ENCODE measurements at places on chromosomes 13 and 19. TPM values are rescaled to one million over a fixed set of nuclear protein-coding genes. Genes with fewer than 3 reads are reported as not detected.

DNA sequence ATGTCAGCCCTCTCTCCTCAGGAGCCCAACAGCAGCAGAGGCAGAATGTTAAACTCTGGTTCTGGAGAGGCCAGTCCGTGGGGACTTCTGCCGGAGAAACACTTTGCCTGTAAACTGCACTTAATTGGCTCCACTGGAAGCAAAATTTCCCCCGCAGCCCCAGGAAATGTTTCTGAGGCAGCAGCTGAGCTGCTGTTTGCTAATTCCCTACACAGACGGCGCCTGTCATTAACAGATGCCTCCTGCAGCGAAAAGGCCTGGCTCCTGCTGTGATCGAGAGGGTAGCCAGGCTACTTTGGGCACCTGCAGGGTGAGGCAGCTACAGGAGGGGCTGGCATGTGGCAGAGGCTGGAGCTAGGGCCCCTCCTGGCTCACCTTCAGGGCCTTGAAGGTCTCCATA, 5.2 kb upstream of the TM6SF2 start:
- H3K27me3 ChIP-seq: no peaks in the 10 kb centered on the region
- no peak overlapping the region for H3K4me3 ChIP-seq
- H3K36me3 ChIP-seq: peaks cover 63% of the 10 kb centered on the region

- H3K27ac ChIP-seq: no peak overlapping the region
- H3K4me1 ChIP-seq: no peaks in the 10 kb centered on the region
- DNase-seq: no peak
- no peak overlapping the region for H3K4me3 ChIP-seq
Observed at GRCh38 chr13:110261166-110262081, 45.5 kb downstream of the COL4A1 start.

GRCh38 chr13:30976025-30976424, 43.6 kb downstream of the TEX26 start:
- no peaks in the 10 kb centered on the region for H3K4me1 ChIP-seq
- no peak for DNase-seq
- H3K36me3 ChIP-seq: no peaks in the 10 kb centered on the region
- H3K27ac ChIP-seq: no peak overlapping the region

DNA sequence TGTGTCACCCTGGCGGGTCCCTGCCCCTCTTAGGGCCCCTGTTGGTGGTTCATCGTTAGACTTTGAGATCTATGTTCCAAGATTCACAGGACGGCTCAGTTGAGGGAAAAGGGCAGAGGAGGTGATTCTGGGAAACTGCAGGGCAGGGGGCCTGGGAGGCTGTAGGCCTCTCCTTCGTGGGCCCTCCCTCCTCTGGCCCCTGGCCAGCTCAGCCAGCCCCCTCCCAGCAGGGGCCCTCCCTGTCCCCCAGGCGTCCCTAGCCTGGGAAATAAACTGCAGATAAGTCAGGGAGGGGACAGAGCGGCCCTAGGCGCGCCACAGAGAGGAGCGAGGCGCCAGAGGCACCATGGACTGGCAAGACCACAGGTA, 6.5 kb downstream of the HIF3A start:
- peaks cover 9% of the 10 kb centered on the region for H3K27me3 ChIP-seq
- no peaks in the 10 kb centered on the region for H3K4me1 ChIP-seq
- no peaks in the 10 kb centered on the region for H3K36me3 ChIP-seq
- H3K4me3 ChIP-seq: no peak overlapping the region
- no peak for DNase-seq

- H3K4me1 ChIP-seq: peaks cover 18% of the 10 kb centered on the region
- no peaks in the 10 kb centered on the region for H3K27me3 ChIP-seq
- H3K4me3 ChIP-seq: no peak overlapping the region
Observed at GRCh38 chr13:45180713-45181601, 19.9 kb downstream of the KCTD4 start.

GRCh38 chr19:17210296-17210695, 4.9 kb upstream of the USE1 start:
- peaks cover 64% of the 10 kb centered on the region for H3K36me3 ChIP-seq
- H3K27ac ChIP-seq: no peak overlapping the region
- DNase-seq: no peak
- peaks cover 5% of the 10 kb centered on the region for H3K4me1 ChIP-seq

- H3K36me3 ChIP-seq: no peaks in the 10 kb centered on the region
- no peaks in the 10 kb centered on the region for H3K4me1 ChIP-seq
- no peak overlapping the region for H3K4me3 ChIP-seq
- no peak overlapping the region for H3K27ac ChIP-seq
- DNase-seq: no peak
- no peaks in the 10 kb centered on the region for H3K27me3 ChIP-seq
Observed at GRCh38 chr13:92901739-92902138, 324.9 kb upstream of the GPC6 start.

- no peak for DNase-seq
- peaks cover 5% of the 10 kb centered on the region for H3K36me3 ChIP-seq
- H3K27ac ChIP-seq: no peak overlapping the region
- no peak overlapping the region for H3K4me3 ChIP-seq
Observed at GRCh38 chr19:39483141-39483540, 2.5 kb downstream of the TIMM50 start.

DNA sequence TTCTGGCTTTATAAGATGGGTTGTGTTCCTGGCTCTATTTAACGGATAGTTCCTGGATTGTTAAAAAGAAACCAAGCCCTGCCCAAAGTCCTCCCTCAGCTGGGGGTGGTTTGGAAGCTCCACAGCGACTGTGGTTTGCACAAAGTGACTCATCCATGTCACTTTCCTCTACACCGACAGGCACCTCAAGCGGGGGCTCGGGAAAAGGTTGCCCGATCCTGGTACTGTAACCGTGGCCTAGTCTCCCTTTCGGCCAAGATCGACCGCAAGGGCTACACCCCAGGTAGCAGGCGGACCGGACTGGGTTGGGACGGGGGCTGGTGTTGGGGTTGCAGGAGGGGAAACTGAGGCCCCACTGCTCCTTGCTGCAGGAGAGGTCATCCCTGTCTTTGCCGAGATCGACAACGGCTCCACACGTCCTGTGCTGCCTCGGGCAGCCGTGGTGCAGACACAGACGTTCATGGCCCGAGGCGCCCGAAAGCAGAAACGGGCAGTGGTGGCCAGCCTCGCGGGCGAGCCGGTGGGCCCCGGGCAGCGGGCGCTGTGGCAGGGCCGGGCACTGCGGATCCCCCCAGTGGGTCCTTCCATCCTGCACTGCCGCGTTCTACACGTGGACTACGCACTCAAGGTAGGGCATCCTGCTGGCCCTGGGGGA, 1.6 kb downstream of the ARRDC2 start:
- peaks cover 22% of the 10 kb centered on the region for H3K4me1 ChIP-seq
- DNase-seq: no peak
- H3K4me3 ChIP-seq: no peak overlapping the region
- no peaks in the 10 kb centered on the region for H3K27me3 ChIP-seq
- H3K36me3 ChIP-seq: peaks cover 4% of the 10 kb centered on the region

DNA sequence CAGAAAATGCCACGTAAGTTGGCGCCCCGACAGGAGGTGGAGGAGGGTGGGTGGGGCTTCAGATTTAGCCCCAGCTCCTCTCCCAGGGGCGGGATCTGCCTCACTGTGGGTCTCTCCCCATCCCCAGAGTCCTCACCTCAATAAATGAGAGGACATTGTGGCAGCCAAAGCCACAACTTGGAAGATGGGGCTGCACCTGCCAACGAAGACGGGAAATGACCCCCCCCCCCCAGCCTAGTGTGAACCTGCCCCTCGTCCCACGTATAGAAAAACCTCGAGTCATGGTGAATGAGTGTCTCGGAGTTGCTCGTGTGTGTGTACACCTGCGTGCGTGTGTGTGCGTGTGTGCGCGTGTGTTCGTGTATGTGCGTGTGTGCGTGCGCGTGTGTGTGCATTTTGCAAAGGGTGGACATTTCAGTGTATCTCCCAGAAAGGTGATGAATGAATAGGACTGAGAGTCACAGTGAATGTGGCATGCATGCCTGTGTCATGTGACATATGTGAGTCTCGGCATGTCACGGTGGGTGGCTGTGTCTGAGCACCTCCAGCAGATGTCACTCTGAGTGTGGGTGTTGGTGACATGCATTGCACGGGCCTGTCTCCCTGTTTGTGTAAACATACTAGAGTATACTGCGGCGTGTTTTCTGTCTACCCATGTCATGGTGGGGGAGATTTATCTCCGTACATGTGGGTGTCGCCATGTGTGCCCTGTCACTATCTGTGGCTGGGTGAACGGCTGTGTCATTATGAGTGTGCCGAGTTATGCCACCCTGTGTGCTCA, 1.5 kb upstream of the TRAPPC5 start:
- no peak overlapping the region for H3K4me3 ChIP-seq
- H3K36me3 ChIP-seq: no peaks in the 10 kb centered on the region
- no peak overlapping the region for H3K27ac ChIP-seq

DNA sequence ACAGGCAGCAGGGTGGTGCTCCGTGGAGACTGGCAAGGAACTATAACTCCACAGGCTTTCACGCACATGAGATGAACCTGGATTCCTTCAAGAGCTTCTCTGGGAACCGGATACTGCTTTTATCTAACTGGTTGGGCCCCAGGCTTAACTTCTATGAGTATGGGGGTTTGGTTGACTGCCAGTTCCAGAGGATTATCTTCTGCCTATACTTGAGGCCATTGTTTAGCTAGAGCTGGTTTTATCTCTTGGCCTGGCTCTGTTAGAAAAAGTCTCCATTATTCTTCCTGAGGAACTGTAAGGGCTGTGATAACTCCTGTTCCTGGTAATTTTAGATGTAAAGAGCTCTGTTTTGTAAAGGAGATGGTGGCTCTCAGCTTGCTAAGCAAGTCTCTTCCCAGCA, 40.9 kb downstream of the ZNF846 start:
- no peaks in the 10 kb centered on the region for H3K36me3 ChIP-seq
- no peak overlapping the region for H3K27ac ChIP-seq
- no peak for DNase-seq
- no peaks in the 10 kb centered on the region for H3K4me1 ChIP-seq
- no peak overlapping the region for H3K4me3 ChIP-seq

- H3K4me3 ChIP-seq: no peak overlapping the region
- H3K27me3 ChIP-seq: no peaks in the 10 kb centered on the region
- no peak for DNase-seq
Observed at GRCh38 chr13:26469602-26470001, 87.9 kb upstream of the WASF3 start.

Gene BTBD2
- 86.2 TPM for total RNA-seq

Gene CEACAM18
- not detected for total RNA-seq

Gene SLITRK1
- not detected for total RNA-seq

Gene MUC16
- total RNA-seq: 1.1 TPM

Gene CGB2
- total RNA-seq: not detected

Gene CNN1
- not detected for total RNA-seq
